AG09309 (cell line): ENCODE measurements at places on chromosomes 6 and 20.

GRCh38 chr20:6466075-6466810 is 301.2 kb upstream of the BMP2 start:
- no peak for DNase-seq

DNA sequence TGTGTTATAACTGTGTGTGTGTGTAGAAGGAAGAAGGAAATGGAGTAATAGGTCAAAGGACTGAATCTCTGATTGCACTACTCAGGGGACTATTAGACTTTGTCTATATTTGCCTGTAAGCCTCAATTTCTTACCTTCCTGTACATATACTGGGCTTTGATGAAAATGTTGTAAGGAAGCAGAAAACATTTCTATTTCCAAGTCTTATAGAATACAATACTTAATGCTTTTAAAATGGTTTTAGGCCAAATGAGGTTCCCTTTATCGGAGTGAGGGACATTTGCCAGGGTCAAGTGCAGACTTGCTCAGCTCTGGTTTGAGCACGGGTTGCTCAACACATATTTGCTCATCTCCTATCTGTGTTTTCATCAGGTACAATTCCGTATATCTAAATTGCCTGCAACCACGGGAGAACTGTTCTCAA is 28.3 kb downstream of the MEP1A start:
- DNase-seq: no peak

DNA sequence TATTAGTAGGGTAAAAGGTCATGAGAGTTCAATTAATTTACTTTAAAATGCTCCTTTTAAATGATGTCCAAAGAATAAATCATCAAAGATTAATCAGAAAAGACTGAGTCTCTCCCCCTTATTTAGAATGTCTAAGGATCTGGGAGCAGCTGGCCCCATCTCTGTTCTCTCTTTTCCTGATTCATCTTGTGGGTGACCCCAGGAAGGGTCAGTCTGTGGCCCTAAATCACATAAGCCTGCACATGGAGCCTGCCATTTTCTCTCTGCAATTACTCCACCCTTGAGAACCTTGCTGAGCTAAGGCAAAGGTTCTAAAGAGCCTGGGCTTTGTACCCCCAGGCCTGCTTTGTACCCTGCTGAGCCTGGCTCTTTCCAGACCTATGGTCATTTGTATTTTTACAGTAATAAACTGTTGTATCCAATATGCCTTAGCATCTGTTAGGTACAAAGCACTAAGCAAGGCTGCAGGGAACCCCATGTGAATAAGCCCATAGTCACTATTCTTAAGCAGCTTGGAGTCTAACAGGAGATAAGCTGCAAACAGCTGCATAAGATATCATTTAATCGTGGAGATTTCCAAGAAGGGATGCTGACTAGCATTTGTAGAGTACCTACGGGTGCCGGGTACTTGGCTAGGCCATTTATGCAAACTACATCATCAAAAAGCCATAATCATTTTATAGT is 431.0 kb upstream of the MARCKS start:
- no peak for DNase-seq

- DNase-seq: peak; percentile 21
Observed at GRCh38 chr6:26594730-26595632, 1.8 kb upstream of the ABT1 start.

- DNase-seq: no peak
Observed at GRCh38 chr6:131231103-131231502, 95.8 kb downstream of the AKAP7 start.

DNA sequence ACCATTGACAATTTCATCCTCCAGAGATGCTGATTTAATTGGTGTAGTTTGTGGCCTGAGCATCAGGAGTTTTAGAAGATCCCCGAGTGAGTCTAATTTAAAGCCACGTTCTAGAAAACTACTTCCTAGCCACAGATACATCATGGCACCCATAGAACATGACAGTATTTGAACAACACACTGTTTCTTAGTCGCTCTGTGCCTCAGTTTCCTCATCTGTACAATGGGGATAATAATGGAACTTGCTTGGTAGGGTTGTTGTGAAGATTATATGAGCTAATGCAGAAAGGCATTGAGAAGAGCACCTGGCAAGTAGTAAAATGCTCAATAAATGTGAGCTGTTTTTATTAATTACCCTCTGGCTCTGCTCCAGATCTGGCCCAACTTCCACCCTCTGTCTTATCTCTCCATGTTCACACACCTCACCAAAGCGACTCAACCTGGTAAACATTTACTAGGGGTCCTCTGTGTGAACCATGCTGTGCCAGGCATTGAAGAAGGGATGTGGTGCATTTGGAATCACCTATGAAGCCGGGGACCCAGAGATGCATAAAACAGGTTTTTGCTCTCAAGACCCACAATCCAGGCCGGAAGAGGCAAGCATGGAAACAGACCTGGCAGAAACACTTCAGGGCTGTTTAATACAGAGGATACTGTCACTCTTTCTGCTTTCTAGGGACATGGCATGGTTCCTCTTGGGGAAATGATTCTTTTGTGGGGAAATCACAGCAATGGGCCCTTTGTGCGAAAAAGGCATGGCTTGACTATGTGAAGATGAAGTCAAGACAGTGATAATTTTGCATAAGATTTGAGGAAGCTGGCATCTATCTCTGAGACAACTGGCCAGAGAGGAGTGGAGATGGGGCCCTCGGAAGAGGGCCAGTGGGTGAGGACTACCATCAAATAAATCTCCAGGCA is 16.2 kb upstream of the MRPS18A start:
- no peak for DNase-seq

GRCh38 chr6:111580826-111581505 is 24.7 kb downstream of the TRAF3IP2 start:
- DNase-seq: no peak

DNA sequence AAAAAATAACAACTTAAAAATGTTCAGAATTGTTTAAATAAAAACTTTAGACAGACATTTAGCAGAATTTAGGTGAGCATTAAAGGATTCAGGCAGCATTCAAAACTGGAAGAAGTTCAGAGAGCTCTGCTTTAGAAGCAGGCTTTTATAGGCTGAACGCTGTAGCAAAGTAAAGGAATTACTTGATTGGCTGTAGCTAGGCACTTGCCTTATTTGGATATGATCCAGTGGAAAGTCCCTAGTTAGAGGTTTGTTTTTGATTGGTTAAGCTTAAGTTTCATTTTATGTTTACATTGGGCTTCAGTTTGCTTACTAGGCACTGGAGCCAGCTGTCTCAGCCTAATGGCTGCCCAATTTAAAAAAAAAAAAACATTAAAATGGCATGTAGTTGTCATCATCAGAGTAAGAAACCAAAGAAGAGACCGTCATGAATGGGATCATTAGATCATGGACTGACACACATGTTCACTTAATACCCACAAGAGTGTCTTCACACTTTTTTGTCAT is 65.1 kb downstream of the CBFA2T2 start:
- DNase-seq: peak; percentile 88

DNA sequence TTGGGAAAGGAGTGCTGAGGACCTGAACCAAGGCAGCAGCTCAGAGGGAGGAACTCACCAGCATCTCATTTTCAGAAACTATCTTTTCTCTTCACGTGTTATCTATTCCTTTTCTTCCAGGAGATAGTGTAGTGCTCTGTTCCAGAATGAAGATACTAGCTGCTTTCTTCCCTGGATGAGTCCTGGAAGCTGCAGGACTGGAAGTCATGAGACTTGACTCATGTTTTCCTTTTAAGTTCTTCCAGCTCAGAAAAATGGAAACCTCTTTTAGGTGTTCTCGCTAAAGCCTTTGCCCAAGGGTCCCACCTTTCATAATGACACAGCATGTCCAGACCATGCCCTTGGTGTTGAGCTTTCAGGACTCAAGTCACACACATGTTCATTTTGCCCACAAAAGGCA is 106.7 kb downstream of the UNC5CL start:
- DNase-seq: no peak

GRCh38 chr6:37665304-37665703 is 32.4 kb downstream of the MDGA1 start:
- DNase-seq: no peak

- DNase-seq: no peak
Observed at GRCh38 chr6:133945158-133945557, 7.9 kb upstream of the TBPL1 start.

DNA sequence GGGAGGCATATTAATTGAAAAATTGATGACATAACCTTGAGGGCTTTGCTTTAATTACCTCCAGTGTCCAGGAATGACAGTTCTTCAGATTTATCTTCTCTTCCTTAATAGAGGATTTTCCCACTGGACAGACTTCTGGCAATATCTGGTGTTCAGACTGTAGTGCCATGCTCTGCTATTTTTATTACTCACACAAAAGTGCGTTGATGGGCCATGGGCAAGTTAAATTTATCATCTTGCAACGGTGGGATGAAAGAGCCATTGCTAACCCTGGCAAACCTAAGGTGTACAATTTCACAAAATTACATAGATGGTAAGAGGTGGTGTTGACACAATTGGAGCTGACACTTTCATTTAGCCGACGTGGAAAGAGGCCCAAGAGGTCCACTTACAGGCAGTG is 253.7 kb upstream of the PLCB4 start:
- no peak for DNase-seq

DNA sequence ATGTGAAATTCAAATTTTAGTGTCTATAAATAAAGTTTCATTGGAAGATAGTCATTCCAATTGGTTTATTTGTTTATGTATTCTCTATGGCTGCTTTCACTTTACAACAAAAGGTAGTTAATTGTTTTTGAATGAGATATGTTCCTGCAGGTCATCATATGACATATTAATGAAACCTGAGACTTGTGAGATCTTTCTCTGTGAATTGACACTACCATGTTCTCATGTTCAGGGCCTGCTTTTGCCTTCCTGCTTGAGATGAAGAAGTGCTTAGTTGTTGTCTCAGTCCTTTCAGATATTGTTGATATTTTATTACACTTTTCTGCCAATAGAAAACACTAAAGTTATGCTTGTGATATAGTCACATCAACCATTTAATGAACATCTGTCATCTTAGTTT is 132.5 kb downstream of the UTRN start:
- no peak for DNase-seq

- DNase-seq: no peak
Observed at GRCh38 chr6:285030-285771, 7.1 kb upstream of the DUSP22 start.

DNA sequence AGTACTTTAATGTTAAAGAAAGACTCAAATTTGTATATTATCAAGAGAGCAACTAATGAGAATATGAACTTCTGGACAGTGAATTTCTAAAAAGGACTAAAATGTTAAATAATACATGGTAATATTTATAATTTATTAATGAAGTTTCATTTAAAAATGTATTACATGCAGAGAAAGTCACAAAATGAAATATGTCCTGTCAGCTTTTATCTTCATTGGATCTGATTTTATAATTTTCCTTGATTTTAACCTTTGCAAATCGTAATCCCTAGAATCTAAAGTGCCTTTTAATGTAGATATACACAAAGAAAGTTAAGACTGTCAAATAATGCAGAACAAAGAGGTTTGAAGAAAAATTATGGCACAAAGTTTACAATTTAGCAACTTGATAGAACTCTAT is 16.4 kb downstream of the ANKEF1 start:
- no peak for DNase-seq

GRCh38 chr20:47102629-47103028 is 208.0 kb downstream of the EYA2 start:
- no peak for DNase-seq
